Tibial nerve (tissue), 4 donors: ENCODE measurements at places on chromosomes 13 and 19. TPM values are rescaled to one million over a fixed set of nuclear protein-coding genes. Genes with fewer than 3 reads are reported as not detected.

- no peak overlapping the region for H3K27ac ChIP-seq
- H3K36me3 ChIP-seq = no peaks in the 10 kb centered on the region
- no peaks in the 10 kb centered on the region for H3K27me3 ChIP-seq
- H3K4me1 ChIP-seq = no peaks in the 10 kb centered on the region
- H3K4me3 ChIP-seq = no peak overlapping the region
- DNase-seq = no peak
Measured at GRCh38 chr13:90951663-90952062, 395.8 kb upstream of the MIR17HG start.

- no peak overlapping the region for H3K4me3 ChIP-seq
- H3K27me3 ChIP-seq = no peaks in the 10 kb centered on the region
- H3K4me1 ChIP-seq = no peaks in the 10 kb centered on the region
- no peak for DNase-seq
- H3K27ac ChIP-seq = no peak overlapping the region
Measured at GRCh38 chr19:33731881-33732280, 64.8 kb upstream of the KCTD15 start.

DNA sequence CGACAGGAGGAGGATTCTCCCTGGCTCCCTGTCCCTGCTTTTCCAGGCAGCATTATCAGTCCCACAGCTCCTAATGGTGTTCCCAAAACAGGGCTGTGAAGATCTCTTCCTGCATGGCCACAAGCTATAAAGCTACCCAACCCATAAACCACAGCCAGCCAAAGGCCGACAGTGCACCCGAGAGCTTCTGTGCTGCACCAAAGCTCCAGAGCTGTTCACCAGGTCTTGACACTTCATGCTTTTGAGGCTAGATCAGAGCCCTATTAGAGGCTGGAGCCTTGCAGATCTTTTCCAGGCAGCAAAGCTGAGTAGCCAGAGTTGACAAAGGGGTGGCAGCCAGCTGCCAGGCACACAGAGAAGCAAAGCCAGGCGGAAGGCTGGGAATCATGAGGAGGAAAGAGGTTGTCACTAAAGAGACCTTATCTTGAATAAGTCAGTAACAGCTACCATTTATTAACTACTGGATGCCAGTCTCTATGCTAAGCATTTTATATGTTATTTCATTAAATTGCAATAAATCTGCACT is 180.4 kb downstream of the KATNAL1 start:
- H3K27ac ChIP-seq = peak overlapping the region; percentile 73
- no peaks in the 10 kb centered on the region for H3K36me3 ChIP-seq
- H3K4me1 ChIP-seq = no peaks in the 10 kb centered on the region
- no peak for DNase-seq

DNA sequence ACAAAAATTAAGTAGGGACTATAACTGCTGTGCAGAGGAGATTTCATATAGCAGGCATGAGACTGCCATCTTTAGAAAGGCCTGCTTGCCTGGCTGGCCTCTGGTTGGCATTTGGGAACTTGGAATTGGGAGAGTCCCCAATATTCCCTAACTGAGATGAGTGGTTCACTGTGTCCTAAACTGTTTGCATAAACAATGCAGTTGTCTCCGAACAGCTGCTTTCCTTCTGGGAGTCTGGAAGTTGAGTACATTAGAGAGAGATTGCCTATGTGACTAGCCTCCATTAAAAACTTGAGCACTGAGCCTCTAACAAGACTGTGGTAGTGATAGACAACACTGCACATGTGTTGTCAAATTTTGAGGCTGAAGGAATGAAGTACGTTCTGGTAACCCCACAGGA is 47.4 kb downstream of the STOML3 start:
- no peak for DNase-seq
- H3K27me3 ChIP-seq = no peaks in the 10 kb centered on the region
- no peaks in the 10 kb centered on the region for H3K36me3 ChIP-seq
- no peaks in the 10 kb centered on the region for H3K4me1 ChIP-seq
- H3K27ac ChIP-seq = no peak overlapping the region
- no peak overlapping the region for H3K4me3 ChIP-seq

RNF225 gene
- total RNA-seq = not detected

DNA sequence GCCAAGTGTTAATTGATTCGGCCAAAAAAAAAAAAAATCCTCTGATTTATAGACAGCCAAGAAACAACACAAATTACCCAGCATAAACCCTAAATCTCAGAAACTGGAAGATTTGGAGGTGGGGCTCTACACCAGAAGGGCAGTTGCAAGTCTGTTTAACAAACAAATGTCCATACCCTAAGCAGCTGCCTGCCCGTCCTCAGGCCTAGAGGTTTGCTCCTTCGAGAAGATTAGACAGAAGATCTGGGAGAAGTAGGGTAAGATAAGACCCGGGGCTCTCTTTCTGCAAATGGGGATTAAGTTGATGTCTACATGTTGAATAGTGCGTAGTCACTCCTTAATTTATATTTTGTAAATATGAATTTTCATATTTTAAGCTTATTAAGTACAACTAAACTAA is 3.4 kb upstream of the N4BP2L1 start:
- H3K27ac ChIP-seq = no peak overlapping the region
- H3K4me3 ChIP-seq = no peak overlapping the region
- DNase-seq = no peak
- no peaks in the 10 kb centered on the region for H3K36me3 ChIP-seq
- no peaks in the 10 kb centered on the region for H3K27me3 ChIP-seq

CGB3 gene
- not detected for total RNA-seq

DNA sequence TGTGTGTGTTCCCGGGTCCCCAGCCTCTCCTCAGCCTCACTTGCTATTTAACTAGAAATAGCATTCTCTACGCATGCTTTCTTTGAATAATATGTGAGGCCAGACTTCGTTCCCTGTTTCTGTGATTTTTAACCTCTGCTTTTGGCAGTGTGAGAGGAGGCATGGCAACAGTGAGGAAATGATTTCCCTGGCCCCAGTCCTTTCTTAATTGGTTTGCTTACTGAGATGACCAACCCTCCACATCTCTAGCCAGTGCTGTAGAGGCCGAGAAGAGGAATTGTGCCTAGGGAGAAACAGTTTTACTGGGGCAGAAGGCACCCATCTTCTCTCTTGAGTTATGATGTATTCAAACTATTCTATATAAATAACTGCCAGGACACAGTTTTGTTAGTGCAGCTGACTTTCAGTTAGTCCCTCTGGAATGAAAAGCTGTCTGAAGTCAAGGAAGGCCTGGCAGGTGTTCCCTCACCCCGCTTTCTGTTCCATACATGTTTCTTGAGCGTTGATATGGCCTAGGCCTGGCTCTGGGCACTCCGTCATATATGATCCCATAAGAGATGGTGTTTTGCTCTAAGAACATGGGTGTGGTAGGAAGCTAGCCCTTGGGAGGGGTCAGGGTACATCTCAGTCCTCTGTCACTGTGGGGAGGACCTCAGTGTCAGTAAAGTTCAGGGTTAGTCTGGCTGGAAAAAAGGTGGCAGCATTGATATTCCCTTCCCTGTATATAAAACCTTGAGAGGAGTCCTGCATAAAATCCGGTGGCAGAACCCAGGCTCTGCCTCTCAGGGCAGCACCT is 73.7 kb upstream of the NPAS1 start:
- no peak for DNase-seq
- H3K36me3 ChIP-seq = no peaks in the 10 kb centered on the region
- no peaks in the 10 kb centered on the region for H3K27me3 ChIP-seq
- peaks cover 62% of the 10 kb centered on the region for H3K4me1 ChIP-seq
- H3K27ac ChIP-seq = peak overlapping the region; percentile 76
